ENCODE measurements at places on chromosomes 1 and 21.

- DNase-seq, result no peak
These were observed 40.3 kb downstream of the PCSK9 start for GRCh38 chr1:55079651-55080050.

DNA sequence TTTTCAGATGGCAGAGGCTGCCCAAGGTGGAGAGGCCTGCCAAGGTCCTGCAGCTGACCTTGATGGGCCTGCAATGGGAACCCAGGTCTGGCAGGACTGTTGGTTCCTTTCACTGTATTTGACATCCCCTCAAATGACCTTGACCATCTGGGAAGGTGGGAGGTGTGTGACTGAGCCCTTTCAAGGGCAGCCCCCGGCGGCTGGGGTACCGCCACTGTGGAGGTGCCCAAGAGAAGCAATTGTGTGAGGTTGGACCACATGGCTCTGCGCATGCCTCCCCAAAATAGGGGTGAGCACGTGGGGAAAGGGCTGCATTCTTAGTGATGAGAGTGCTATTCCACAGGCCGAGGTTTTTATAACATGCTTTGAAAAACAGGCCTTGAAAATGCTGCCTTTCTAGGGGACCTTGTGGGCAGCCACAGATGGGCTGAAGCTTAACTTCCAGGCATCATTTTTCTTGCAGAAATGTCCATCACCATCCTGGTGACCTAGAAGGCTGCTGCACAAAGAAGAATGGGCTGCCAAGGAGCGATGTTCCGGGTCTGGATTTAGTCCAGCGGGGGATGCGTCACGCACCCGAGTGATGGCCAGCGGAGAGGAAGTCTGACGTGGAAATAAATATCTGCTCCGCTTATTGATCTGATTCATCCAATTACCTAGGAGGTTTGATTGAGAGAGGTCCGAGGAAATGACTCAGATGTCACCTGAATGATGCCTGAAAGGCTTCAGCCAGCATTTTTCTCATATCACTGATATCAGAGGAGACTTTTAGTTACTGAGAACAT is 16.5 kb upstream of the UTS2 start:
- DNase-seq, result no peak

DNA sequence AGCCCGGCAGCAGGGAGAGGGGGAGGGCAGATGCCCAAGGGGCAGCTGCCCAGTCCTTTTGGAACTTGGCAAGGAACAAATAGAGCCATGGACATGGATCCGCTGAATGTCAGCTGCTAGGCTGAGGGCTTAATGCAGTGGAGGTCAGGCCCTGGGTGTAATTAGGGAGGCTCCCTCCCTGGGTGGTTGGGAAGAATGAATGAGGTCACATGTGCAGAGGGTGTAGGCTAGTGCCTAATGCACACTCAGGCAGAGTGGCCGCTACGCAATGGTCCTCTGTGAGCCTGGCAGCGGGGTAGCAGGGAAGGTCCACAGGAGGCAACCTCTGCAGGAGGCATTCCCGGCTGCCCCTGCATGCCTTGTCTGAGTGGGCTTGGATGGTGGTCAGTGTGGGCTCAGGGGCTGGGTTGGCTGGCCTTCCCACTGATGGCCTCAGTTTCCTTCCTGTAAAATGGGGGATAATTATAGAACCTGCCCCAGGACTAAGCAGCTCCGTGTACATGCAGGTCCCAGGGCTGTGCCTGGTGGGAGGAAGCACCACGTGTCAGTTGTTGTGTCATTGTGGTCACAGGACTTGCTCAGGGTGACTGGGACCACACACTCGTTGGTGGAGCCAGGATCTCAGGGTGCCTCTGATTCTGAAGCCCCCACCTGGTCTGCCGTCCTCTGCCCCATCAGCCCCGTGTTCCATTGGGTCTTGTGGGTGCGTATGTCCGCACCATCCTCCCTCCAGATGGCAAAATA is 81.6 kb upstream of the ACTL8 start:
- no peak for DNase-seq

DNA sequence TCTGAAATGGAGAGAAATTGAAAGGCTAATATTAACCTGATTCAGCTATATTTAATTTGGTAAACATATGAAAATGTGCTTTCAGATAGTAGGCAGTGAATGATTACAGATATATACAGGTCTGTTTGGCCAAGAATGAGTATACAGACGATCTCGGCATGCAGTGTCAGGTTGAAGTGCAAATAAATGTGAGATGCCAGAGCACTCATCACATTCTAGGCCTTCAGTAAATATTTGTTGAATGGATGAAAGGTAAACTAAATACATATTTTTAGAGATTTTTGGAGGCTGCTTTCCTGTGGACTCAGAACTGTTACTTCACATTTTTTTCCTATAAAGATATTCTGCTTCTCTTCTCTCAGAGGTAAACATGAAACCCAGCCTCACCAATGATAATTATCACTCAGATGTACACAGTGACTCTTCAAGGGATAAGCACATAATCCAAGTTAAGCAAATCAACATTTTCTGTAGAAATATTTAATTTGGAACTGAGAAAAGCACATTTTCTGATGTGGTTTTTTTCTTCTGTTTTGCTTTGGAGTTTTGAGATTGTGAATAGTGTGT is 702.9 kb downstream of the BRINP3 start:
- DNase-seq, result no peak

DNA sequence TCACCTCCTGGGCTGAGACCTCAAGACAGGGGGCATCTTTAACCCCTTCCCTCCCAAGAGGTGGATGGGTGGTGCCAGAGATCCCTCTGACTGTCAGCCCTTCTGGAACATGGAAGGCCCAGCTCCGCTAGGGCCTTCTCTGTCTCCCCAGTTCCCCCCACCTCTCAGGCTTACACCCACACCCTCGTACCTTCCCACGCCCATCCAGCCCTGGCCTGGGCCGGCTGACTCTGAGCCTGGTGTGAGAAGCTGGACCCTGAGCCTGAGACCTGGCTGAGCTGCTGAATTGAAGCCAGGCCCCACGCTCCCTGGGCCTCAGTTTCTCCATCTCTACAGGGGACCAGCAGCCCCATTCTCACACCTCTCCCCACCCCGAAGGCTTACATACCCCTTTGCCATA is 5.4 kb downstream of the EPHA2 start:
- no peak for DNase-seq

GRCh38 chr1:109151146-109151990 is 37.5 kb downstream of the ELAPOR1 start:
- no peak for DNase-seq

DNA sequence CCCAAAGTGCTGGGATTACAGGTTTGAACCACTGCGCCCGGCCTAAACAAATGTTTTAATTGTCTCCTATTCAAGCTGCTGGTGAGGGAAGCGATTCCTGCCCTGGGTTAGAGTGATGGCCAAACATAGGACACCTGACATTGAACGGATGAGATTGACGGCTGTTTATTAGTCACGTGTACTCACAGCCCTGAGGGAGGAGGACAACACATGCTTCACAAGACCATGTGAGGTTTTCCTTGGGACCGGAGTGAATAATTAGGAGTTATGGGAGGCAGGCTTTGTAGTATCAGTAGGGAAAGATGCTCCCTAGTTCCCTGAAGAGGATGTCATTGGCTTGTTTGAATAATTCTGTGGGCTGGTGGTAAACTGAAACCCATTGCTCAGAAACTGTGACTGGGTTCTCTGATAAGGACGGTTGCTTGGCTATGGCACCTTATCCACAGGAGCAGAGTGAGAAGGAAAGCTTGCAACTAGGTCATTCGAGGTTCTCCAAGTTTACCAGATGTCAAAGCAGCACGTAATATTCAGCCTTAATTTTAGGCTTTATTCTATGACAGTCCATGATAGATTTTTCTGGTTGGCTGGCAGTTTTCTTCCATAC is 245.8 kb downstream of the PLA2G4A start:
- no peak for DNase-seq

DNA sequence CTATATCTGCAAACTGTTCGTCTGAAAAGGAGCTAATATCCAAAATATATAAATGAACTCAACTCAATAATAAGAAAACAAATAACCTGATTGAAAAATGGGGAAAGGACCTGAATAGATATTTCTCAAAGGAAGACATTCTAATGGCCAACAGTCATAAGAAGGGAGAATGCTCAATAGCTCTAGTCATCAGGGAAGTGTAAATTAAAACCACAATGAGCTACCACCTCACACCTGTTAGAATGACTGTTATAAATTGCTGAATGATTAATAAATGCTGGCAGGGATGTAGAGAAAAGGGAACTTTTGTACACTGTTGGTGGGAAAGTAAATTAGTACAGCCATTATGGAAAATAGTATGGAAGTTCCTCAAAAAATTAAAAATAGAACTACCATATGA is 21.2 kb upstream of the C1orf115 start:
- DNase-seq, result no peak

GRCh38 chr1:67919274-67920072 is 86.2 kb upstream of the GNG12 start:
- DNase-seq, result no peak

GRCh38 chr1:57401671-57402070 is 22.2 kb downstream of the DAB1 start:
- DNase-seq, result no peak

DNA sequence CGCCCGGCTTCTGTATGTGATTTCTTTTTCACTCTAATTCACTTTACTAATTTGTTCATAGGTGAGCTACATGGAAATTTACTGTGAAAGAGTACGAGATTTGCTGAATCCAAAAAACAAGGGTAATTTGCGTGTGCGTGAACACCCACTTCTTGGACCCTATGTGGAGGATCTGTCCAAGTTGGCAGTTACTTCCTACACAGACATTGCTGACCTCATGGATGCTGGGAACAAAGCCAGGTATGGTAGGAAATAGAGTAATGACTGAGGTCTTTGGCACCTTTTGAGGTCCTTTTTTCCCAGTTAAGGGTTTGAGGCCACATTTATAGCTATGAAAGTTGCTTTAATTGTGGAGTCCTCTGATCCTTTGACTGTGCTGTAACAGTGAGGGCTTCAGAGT is 56.9 kb downstream of the KIF1B start:
- no peak for DNase-seq

DNA sequence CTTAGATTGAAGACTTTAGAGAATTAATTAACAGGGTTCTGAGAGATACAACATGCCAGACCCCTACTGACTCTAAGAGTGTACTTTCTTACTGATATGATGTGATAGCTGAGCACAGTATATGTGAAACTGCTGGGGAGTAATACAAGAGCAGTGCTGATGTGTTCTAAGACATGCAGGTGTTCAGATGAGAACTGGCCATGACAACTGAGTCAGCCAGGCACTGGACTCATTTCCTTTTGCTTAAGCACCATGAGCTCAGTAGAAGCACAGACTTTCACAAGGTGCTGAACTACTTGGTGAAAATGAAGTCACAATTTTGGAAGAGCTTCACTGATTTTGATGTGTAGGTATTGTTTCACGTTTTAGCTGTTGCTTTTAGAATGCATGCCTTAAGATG is 15.9 kb upstream of the POGZ start:
- DNase-seq, result no peak

DNA sequence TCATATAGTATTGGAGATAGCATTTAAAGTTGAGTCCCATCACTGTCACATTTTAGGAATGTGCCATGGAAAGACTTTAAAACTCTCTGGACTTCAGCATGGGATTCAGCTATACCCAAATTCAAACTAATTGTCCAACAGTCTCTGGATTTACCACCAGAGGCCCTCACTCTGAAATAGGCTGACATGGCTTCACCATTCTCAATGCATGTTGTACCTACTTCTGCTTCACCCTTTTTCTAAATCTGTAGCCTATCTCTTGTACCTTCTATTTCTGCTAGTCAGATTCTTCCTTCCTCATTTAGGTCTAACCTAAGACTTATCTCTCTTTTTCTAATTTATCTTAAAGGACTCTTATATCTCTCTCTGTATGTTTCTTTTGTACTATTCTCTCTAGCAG is 512.7 kb upstream of the ZRANB2 start:
- DNase-seq, result no peak

GRCh38 chr1:24555591-24556413 is at the start of gene NCMAP:
TSS of gene NCMAP (plus strand) at chr1:24556087. CDS start at chr1:24595431, 39,344 bp downstream.
- no peak for DNase-seq

DNA sequence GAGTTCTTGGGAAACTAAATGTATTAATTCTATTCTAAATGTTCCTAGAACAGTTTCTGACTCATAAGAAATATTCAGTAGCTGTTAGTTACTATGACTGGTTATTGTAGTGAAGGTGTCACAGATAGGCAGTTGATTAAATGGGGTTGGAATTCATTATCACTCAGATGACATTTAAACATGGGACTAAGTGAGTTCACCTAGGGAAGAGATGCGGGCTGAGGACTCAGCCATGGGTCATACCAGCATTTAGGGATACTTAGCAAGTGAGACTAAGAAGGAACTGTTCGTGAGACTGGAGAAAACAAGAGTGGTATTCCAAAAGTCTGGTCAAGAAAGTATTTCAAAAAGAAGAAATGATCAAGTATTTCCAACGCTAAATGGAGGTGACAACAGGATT is 125.1 kb upstream of the ADGRL4 start:
- no peak for DNase-seq

- no peak for DNase-seq
These were observed 178.2 kb upstream of the SGIP1 start for GRCh38 chr1:66355756-66356155.

DNA sequence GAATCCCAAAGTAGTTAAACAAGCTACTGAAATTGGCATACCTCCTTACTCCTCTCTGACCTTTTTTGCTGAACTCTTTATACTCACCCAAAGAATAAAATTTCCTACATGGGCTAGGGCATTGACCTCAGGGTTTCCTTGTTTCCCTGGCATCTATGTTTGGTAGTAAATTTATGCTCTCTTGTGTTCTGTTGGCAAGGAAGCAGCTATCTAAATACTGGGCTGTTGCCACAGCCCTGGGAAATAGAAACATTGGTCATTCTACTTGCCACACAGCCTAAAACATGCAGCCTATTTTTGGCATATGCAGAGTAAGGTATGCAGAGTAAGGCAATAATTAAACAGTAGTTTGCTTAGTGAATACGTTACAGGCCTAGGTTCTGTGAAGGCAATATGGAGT is 351.4 kb downstream of the HLX start:
- DNase-seq, result no peak
